Naive thymus-derived CD8-positive, alpha-beta T cell (primary cell): ENCODE measurements at places on chromosomes 16 and 17. TPM values are rescaled to one million over a fixed set of nuclear protein-coding genes. Genes with fewer than 3 reads are reported as not detected.
A peak's percentile ranks its signal among the peaks of the same experiment; 100 is the strongest.

DNA sequence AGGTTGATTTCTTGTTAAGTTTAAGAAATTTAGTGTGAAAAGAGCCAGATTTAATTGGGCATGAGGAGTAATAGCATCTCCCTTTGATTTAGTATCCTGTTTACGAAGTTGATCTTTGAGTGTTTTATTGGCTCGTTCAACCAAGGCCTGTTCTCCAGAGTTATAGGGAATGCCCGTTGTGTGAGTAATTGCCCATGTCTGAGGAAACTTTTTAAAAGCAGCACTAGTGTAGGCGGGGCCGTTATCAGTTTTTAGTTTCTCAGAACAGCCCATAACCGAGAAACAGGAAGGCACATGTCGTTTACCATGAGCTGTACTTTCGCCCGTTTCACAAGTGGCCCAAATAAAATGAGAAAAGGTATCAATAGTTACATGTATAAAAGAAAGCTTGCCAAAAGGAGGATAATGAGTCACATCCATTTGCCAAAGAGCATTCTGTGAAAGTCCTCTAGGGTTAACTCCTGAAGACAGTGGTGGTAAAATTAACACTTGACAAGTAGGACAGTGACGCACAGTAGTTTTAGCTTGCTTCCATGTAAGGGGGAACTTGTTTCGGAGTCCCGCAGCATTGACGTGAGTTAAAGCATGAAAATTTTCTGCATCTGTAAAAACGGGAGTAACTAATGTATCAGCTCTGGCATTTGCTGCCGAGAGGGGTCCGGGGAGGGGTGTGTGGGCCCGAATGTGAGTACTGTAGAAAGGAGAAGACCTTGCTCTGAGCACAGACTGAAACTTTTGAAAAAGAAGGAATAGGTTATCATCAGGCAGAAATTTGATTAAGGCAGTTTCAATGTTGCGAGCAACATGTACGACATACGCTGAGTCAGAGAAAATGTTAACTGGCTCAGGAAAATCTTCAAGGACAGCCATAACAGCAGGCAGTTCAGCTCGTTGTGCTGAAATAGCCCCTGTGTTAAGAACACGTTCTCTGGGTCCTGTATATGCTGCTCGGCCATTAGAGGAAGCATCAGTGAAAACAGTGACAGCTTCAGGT lies 18.5 kb upstream of the KCTD5 start:
- H3K4me3 ChIP-seq, result no peak overlapping the region
- no peak for DNase-seq
- no peaks in the 10 kb centered on the region for H3K27me3 ChIP-seq
- H3K4me1 ChIP-seq, result peaks cover 18% of the 10 kb centered on the region

DNA sequence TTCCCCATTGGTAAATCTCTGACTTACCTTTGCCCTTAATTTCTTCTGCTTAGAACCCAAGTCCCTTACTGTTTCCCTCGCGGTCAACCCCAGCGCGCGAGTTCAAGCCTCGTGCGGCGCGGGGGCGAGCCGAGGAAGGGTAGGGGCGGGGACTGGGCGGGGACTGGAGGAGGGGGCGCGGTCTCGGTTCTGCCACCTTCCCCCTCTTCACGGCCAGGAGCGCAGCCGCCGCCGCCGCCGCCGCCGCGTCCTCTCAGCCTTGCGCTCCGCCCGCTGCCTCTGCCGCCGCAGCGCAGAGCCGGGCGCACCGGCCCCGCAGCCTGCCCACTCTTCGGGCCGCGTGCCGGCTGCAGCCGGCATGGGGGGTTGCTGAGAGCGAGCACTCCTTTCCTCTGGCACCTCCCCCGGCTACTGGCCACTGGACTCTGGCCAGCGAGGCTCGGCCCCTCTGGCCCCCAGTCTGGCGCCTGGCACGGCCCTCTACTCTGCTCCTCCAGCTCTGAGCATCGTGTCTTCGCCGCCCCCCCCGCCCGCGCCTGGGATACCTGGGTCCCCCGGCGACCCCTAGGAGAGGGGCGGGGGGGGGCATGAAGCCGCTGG lies at the start of gene RAPGEFL1:
Gene RAPGEFL1, plus strand, starts transcription at position 196 of the 600 bp plus-strand sequence. Its CDS starts 392 bp downstream, at position 588.
- H3K4me1 ChIP-seq, result peaks cover 16% of the 10 kb centered on the region
- peak within 1 kb of the TSS; percentile 68 for H3K4me3 ChIP-seq
- peak within 1 kb of the TSS; percentile 65 for H3K27ac ChIP-seq
- no peaks in the 10 kb centered on the region for H3K27me3 ChIP-seq

The ACAP1 gene
- 246 TPM for polyA plus RNA-seq

The SMG6 gene
- 13.5 TPM for polyA plus RNA-seq

The MMP2 gene
- not detected for polyA plus RNA-seq
